ENCODE measurements at places on chromosomes 13 and 19.
A peak's percentile ranks its signal among the peaks of the same experiment; 100 is the strongest.

GRCh38 chr19:45423033-45423588, 606 bp downstream of the ERCC1 start:
- DNase-seq = no peak

DNA sequence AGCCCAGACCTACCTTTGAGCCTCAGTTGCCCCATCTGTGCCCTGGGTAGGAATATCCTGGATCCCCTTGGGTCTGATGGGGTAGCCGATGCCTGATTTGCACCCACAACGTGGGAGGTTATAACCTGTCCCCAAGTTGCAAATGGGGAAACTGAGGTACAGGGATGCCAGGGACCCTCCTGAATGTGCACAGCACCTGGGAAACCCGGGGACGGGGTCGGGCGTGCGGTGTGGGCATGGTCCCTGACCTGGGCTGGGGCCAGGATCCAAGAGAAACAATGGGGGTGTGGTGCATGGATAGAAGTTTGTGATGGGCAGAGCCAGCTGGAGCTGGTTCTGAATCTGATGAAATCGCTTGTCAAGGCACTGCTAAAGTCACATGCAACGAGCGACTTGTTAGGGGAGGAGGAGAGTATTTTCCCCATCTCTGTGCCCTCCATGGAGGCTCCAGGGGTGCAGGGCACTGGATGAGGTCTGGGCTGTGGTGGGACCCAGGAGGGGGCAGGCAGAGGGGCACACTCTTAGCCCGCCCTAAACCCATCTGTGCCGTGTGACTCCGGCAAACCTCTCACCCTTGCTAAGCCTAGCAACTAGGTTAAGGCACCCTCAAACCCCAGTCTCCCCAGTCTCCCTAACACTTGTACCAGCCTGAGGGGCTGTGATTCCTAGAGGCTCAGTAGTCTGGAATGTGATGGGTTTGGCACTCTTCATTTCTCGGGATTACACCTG, 749 bp downstream of the GDF15 start:
- no peak for DNase-seq

DNA sequence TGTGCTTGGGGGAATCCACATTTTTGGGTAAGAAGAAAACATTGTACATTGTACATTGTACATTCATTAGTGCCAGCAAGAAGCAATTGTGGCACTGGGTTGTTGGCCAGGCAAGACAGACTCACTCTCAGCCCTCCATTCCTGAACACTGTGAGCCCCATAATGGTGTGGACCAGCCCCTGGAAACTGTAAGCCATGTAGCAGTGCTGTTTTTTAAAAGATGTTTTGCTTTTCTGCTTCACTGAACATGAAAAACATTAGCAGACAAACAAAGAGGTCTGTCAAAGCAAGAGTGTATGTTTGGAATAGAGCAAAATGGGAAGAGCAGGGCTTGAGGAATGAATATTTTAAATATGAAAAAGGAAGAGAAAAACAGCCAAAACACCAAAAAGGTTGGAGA, 39.1 kb upstream of the IL17D start:
- DNase-seq = no peak

- no peak for DNase-seq
Observed at GRCh38 chr19:2084993-2085720, 11.0 kb downstream of the MOB3A start.

GRCh38 chr19:992670-993055, 7.6 kb upstream of the GRIN3B start:
- DNase-seq = no peak

GRCh38 chr19:39430675-39431593, 4.8 kb downstream of the RPS16 start:
- DNase-seq = no peak

GRCh38 chr19:50325310-50326100, 3.7 kb downstream of the KCNC3 start:
- peak; percentile 58 for DNase-seq

GRCh38 chr19:1045247-1045603, 5.3 kb downstream of the ABCA7 start:
- no peak for DNase-seq

DNA sequence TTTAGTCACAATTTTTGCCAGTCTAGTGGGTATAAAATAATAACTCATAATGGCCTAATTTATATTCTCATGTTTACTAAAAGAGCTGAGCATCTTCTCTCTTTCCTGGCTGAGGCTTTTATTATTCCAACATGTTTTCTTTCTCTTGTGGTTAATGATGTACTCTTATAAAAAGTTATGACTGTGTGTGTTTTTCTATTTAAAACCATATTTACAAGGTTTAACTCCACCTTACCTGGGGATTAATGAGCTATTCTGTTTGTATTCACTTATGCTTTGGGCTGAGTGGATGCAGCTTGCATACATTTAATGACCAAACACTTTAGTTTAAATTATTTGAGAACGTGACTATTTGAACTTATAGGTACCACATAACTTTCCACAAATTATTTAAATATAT, 1365.7 kb upstream of the SLC10A2 start:
- DNase-seq = no peak

DNA sequence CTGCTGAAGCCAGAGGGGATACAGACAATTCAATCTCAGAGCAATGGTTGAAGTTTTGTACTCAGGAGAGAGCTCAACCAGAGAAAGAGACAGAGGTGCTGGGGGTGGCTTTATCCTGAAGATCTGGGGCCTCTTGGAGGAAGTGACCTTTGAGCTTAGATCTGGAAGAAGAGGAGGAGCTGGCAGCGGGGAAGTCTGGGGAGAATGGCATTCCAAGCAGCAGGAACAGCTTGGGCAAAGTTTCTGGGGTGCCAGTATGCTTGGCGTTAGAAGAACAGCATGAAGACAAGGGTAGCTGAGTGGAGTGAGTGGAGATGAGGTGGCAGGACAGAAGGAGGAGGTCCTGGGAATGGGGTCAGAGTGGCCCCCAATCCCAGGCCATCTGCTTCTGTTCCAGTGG, 11.3 kb downstream of the MAST3 start:
- DNase-seq = no peak

GRCh38 chr19:10142701-10143375, 23.1 kb upstream of the EIF3G start:
- DNase-seq = no peak

DNA sequence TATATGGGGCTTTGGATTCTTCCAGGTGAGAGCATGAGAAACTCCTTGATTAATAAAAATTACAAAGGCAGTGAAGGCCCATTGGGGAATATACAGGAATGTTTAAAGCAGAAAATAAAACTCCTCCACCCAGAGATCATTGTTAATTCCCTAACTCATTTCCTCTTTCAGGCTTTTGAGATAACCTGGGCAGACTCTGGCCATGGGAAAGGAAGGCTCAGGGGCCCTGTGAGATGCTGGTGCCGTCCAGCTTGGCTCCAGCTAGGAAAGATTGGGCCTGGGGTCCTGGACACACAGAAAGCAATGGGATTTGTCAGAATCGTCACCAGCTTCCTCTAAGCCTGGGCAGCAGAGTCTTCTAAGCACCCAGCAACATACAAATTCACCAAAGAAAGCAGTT, 36.8 kb upstream of the SPATA13 start:
- DNase-seq = no peak

GRCh38 chr13:49690133-49690994, 922 bp downstream of the EBPL start:
- DNase-seq = peak; percentile 40

GRCh38 chr19:43644181-43644580, 4.5 kb upstream of the CADM4 start:
- DNase-seq = no peak

GRCh38 chr13:25966086-25966485, 85.7 kb downstream of the SHISA2 start:
- no peak for DNase-seq

- DNase-seq = no peak
Observed at GRCh38 chr13:28964052-28964451, 143.9 kb downstream of the MTUS2 start.

- no peak for DNase-seq
Observed at GRCh38 chr13:20313896-20314295, 81.8 kb upstream of the GJB6 start.

Measured in COR-L47 (cell line).